ENCODE measurements at places on chromosomes 7 and 10.

- no peak for DNase-seq
Measured at GRCh38 chr7:94041529-94041928, 37.4 kb upstream of the BET1 start.

DNA sequence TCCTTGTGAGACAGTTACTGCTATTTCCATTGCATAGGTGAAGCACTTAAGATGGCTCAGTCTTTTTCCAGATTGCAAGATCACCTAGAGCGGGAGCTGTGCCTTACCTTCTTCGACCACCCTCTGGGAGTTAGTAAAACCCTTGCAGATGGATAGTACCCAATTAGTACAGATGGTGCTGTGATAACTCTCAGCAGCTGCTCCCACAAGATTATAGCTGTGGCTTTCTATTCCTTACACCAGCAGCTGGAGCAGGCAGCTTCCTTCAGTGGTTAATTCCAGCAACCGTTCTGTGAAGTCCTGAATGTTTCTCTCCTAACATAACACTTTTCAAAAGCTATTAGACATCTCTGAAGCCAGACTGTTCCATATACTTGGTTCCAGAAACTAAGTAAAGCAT lies 796.8 kb downstream of the XPNPEP1 start:
- no peak for DNase-seq

- DNase-seq: no peak
Measured at GRCh38 chr10:22554461-22555182, 159.8 kb downstream of the PIP4K2A start.

DNA sequence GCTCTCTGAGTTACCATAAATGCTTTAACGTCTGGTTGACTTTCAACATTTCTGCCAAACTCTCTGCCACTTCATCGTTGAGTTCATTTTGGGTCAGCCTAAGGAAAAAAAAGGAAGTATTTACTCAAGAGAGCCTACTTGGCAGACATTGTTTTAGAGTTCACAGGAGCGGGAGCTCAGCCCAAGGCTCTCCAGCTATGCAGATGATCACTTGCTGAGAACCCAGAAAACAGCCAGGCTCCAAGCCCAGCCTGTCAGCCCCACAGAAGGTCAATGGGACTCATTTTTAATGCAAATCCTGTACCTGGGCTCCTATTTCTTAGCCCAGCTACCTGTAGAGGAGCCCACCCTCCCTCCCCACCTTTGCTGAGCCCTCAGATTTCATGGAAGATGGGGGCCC lies 45.5 kb downstream of the NOD1 start:
- no peak for DNase-seq

DNA sequence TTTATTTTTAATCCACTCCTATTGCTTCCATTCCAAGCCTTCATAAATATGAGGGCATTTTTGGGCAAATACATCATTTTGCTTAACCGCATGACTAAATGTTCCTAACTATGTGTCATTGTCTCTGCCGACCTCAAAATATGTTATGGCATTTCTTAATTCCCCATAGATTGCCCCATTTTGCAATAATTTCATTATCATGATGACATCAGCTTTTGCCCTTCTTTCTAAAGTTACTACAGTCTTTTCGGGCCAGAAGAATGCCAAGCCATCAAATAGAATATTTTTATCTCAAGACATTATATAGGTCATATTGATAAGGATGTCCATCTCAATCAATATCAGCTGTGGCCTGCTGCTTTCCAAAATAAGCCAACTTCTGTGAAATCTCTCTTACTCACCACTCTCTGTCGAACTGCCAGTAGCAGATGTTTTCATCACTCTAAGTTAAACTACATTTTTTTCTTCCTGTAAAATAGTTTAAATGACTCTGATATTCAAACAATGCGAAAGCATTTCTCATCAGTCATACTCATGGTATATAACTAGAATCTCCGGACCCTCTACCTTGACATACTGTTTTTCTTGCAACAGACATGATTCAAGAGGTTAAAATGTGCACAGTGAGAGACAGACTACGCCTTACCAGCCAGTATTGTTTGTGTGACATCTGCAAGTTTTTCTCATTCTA lies 1254.6 kb upstream of the CELF2 start:
- DNase-seq: no peak

DNA sequence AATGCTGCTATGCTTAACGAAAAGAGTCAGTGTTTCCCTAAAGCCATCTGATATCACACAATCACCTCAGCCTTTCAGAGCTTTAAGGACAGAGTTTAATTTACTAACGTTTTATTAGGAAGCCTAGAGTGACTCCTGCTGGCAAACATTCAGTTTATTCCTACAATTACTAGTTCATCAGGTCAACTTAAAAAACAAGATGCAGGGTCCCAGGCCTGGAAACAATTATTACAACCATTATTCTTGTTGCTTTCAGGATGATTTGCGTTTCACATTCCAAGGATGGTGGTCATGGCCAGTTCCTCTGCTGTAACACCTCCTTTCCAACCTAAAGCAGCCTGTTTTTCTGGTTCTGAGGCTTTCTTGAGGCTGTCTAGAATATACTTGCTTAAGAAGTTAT lies 1.5 kb upstream of the FAM53B start:
- DNase-seq: no peak

DNA sequence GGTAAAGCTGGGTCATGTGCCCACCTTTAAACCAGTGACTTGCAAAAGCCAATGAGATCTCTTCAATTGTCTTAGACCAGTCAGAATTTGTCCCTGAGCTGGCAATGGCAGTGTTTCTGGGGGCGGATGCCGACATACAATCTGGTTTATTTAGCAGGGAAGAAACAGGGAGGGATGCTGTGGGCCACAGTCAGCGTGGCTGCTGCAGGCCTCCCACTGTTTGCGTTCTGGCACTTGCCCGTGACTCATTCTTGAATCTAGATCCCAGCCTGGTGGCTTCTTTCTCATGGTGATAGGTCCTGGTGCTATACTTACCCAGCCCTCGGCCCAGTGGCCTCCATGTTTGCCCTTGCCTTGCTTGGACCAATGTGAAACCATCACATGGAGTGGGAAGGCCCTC lies 3.1 kb upstream of the CPA1 start:
- DNase-seq: no peak

- DNase-seq: no peak
Measured at GRCh38 chr7:64037095-64037494, 8.1 kb upstream of the ZNF727 start.

DNA sequence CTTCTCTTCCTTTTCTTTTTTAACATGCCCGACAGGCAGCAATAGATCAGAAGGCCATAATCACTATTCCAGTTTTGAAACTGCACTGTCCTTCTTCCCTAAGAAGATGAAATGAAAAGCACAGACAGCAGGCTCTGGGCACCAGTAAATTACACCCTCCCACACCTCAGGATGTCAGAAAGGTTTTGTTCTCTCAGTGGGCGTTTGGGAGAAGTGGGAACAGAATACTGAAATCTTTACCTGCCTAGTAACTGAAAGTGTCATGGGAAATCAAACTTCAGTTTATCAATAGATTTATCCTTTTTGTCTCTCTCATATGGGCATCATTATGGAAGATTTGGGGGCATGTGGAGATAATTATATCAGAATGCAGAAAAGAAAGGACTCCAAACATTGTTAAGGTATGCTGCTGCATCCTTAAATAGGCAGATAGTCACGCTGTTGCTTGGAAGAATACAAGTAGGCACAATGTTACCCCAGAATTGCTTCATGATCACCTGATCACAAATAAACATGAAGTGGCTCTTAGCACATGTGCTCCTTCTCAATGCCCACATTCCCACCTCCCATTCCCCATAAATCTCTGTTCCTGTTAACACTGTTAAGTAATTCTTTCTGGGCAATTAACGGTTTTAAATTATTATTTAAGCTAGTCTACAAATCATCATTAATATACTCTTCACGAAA lies 113.3 kb downstream of the DOCK4 start:
- no peak for DNase-seq

DNA sequence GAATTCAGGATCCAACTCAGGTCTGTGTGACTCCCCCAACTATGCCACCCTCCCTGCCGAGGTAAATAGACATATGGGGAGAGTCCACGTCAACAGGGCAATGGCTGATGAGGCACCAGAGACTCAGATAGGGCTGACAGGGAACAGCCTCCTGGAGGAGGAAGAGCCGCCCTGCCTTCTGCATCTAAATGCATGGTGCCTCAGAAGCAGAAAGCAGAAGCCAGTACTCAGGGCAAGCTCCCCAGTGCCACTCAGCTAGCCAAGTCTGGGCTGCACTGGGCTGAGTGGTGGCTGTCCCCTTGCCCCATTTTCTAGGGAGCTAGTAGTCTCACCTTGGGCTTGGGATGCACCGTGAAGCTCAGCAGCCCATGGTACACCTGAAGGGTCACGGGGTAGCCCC lies 11.0 kb downstream of the RRP12 start:
- no peak for DNase-seq

DNA sequence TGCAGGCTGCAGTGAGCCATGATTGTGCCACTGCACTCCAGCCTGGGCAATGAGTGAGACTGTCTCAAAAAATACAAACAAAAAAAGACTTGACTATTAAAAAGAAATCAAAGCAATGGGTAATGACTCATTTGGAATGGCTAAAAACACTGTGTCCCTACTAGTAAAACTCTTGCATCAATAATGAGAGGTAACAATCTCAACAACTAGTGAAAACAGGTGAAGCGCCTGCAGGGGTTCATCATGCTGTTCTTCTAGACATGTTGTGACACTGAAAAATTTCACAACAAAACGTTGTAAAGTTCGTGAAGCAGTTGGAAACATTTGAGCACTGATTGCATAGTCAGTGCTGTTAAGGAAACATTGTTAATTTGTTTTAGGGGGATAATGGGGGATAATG lies 26.9 kb upstream of the SLC29A4 start:
- no peak for DNase-seq

GRCh38 chr10:118543714-118544400 lies 51.6 kb downstream of the PRLHR start:
- DNase-seq: peak; percentile 5

- DNase-seq: no peak
Measured at GRCh38 chr10:541750-542371, 147.6 kb downstream of the DIP2C start.

GRCh38 chr10:26430641-26431163 lies 7.4 kb upstream of the APBB1IP start:
- DNase-seq: no peak

- no peak for DNase-seq
Measured at GRCh38 chr7:38512704-38513103, 118.5 kb downstream of the AMPH start.

DNA sequence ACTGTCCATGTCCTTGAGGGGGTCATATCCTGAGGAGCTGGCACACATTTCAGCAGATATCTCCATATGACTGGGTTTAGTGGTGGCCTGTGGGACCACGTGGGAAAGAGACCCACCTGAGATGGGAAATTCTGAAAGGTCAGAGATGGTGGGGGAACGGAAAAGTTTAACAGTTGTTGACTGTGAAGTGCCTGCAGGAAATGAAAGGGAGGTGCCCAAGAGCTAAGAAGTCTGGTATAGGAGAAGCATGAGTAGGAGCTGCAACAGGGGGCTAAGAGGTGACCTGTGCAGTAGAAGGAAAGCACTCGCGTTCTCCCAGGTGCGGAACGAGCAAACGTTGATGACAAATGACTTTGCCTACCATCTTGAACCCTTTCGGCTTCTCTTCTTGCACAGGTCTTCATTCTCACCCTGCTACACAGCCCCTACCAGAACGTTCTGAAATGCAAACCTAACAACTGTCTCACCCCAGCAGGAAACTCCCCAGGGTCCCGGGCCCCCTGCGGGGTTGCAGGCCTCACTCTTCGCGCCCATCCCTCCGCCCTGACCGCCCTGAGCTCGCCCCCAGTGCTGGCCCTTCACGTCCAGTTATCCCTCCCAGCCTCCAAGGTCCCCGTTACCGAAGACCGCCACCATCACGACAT lies 9.8 kb upstream of the FXYD4 start:
- DNase-seq: no peak

DNA sequence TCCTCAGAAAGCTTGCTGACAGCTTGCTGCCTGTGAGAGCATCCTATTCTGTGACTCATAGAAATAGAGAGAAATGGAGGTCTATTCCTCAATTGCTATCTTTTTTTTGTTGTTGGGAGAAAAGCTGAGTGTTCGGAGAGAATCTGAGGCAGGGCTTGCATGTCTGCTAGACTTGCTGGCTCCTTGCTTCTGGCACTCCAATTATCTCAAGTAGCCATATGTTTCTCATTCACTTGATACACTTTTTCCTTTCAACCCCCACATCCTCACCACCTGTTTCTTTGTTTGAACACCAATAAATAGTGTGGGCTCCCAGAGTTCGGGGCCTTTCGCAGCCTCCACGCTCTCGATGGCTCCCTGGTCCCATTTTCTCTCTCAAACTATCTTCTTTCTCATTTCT lies 172.2 kb downstream of the SH2D4B start:
- no peak for DNase-seq

DNA sequence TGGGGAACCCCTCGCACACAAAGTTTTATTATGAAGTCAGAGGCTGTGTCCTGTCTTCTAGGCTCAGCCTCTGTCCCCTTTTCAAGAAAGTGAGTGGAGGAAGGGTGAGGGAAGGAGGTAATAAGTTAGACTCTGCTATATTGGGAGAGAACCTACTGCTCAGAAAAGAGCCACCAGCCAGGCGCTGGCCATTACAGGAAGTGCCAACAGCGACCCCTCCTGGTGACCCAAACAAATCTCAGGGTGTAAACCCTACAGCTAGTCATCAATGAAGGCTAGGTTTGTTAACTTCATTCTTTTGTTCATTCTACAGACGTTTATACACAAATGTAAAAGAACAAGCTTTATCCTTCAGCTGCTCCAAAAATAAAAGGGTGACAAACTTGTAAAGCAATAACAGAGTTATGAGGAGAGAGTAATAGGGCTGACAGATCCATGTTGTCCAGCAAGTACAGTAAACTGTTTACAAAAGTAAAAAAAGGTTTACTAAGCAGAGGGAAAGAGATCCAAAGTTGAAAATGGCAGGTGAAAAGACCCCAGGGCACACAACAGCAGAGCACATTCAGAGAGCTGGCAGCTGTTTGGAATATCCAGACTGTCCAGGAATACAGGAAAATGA lies 82.7 kb downstream of the FAM204A start:
- no peak for DNase-seq

- peak; percentile 19 for DNase-seq
Measured at GRCh38 chr7:50068850-50069551, 24.0 kb downstream of the ZPBP start.

DNA sequence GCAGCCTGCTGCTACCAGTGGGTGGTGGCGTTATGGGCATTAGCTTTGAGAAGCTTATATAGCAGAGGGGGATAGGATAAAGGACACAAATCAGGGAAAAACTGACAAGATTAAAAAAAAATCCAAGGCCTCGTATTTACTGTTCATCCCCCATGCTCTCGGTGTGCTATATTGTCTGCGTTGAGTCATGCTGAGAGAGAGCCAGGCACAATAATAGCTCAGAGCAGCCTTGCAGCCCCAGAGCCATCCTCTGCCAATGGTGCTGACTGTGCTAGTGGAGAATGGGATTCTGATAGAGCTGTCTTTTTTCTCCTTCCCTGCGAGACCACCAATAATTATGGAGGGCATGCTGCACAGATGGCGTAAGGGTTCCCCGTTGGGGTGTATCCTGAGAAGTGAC lies 51.7 kb upstream of the FZD1 start:
- DNase-seq: no peak

- DNase-seq: no peak
Measured at GRCh38 chr10:34584164-34584563, 230.9 kb downstream of the PARD3 start.

Measured in GOT3 (cell line).